ENCODE measurements at places on chromosomes 7 and 10.

DNA sequence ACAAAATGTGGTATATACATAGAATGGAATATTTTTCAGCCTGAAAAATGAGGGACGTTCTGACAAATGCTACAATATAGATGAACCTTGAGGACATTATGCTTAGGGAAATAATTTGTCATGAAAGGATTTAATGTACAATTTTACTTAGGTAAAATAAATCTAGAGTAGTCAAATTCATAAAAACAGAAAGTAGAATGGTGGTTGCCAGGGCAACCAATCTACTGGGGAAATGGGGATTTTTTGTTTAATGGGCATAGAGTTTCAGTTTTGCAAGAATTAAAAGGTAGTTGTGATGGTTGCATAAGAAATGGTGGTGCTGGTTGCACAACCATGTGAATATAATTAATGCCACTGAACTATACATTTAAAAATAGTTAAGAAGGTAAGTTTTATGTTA, 296.0 kb upstream of the SP4 start:
- DNase-seq: no peak

DNA sequence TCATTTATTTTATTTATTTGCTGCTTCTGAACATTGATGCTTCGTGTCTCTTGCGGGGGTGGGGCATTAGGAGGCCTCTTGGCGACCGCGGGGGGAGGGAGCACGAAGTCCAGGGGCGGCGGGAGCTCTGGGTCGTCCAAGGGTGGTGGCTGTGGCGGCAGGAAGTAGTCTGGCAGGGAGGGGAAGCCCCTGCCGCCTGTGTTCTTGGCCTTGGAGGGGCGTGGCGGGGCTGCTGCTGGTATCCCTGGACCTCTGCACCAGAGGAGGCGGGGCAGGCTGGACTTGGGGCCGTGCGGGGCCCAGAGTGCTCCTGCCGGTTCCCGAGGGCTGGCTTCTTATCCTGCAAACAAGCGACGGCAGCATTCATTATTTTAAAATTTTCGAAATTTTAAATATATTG, 70.5 kb upstream of the ABI1 start:
- peak; percentile 5 for DNase-seq

DNA sequence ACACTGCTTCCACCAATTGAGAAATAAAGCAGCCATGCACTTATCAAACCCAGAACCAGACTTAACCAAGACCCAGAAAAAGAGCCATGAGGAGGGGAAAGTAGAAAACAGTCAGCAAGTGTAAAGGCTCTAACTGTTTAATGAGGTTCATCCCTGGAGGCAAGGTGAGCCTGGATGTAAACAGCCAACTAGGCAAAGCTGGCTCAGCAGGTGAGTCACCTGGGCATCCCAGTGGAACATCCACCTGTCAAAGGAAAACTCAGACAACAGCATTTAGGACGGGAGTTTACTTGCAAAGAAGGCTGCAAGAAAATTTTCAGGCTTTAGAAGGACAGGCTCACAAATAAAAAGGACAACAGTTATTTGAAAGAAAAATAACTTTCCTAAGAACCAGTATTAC, 153.0 kb downstream of the SNX13 start:
- DNase-seq: no peak

GRCh38 chr7:82384779-82385178, 58.8 kb downstream of the CACNA2D1 start:
- no peak for DNase-seq

GRCh38 chr10:122149561-122150505, 121.3 kb upstream of the BTBD16 start:
- DNase-seq: no peak

GRCh38 chr7:76008156-76008687, 13.8 kb upstream of the TMEM120A start:
- DNase-seq: peak; percentile 25

- DNase-seq: no peak
These were observed 104.7 kb downstream of the LHPP start for GRCh38 chr10:124566222-124566888.

GRCh38 chr7:80183900-80184685, 49.5 kb downstream of the GNAI1 start:
- DNase-seq: no peak

DNA sequence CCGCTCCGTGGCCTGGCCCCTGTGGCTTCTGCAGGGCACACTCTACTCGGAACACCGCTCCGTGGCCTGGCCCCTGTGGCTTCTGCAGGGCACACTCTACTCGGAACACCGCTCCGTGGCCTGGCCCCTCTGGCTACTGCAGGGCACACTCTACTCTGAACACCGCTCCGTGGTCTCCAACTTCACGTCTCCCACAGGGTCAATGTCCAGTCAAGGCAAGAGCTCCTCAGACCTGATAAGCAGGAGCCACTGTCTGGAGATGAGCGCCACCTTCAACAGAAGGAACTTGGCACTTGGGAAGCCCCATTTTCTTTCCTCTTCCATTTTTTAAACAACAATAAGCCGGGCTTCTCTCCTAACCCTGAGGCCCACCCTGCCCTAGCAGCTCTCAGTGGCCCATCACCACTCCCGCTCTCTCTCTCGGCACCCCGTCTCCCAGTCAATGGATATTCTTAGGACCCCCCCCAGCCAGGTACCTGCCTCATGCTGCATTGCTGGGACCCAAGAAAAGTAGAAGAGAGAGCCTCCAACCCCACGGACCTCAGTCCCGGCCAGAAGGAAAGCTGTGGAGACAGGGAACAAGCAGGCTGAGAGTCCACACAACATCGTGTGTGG, 56.3 kb downstream of the PRKAG2 start:
- no peak for DNase-seq
